Psoas muscle (tissue), 8 donors: ENCODE measurements at places on chromosomes 6 and 20. TPM values are rescaled to one million over a fixed set of nuclear protein-coding genes. Genes with fewer than 3 reads are reported as not detected.

Gene NOX3
- not detected for total RNA-seq

DNA sequence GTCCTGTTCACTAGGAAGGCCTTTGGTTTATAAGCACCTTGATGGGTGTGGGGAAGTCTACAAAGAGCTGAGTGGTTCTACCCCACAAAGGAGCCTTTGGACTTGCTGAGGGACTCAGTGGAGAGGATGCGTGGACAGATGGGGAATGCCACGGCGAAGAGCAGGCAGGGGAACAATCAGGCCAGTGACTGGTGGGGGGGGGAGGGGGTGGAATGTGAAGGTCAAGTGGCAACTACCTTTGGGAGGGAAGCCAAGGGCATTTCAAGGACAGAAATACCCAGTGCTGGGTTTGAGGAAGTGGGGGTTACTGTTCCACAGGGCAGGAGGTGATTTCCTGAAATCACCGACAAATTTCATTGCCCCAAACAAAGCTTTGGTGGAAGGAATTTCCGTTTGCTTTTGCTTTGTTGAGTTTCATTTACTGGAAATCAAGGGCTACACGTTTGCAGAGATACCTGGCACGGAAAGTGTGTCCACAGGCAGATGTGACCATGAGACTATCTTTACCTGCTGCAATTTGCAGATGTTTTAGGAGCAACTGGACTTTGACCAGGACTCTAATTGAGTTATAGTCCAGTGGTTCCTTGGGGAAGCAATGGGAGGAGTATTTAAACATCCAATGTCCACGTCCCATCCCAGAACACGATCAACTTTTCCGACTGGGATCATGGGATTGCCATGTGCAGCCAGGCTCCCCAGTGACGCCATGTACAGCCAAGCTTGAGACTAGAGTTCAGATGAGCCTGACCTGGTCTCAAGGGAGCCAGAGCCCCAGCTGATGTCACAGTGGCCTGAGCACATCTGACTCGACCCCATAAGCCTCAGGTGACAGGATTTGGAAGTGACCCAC is 8.0 kb downstream of the CST3 start:
- no peak for DNase-seq

Gene TAGAP
- total RNA-seq, result 0.54 TPM

Gene CARMIL1
- total RNA-seq, result 0.34 TPM

DNA sequence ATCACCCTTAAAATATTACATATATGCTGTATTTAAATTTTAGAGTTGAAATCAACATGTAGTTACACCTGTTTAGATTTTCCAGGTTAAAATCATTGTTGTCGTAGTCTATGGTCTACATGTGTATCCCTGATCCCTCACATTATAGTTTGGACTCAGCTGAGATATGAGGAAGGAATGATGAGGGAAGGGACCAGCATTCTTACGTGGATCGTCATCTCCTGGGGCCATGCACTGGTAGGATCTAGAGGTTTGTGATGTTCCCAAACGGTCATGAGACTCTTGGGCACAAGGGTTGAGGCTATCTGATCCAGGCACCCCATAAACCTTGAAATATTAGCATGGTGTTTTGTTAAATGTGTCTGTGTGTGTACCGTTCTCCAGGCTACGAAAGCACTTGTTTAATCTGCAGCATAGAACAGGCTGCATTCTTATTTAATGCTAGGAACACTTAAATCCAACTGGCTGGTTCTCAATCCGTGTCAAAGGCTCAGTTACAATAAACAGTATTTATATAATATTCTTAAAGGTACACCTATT is 55.4 kb downstream of the IPCEF1 start:
- no peak for DNase-seq

- DNase-seq, result no peak
Observed at GRCh38 chr6:69673298-69673697, 123.5 kb downstream of the LMBRD1 start.

Gene MLN
- not detected for total RNA-seq
